ENCODE measurements at places on chromosomes 12 and 14. TPM values are rescaled to one million over a fixed set of nuclear protein-coding genes. Genes with fewer than 3 reads are reported as not detected.

DNA sequence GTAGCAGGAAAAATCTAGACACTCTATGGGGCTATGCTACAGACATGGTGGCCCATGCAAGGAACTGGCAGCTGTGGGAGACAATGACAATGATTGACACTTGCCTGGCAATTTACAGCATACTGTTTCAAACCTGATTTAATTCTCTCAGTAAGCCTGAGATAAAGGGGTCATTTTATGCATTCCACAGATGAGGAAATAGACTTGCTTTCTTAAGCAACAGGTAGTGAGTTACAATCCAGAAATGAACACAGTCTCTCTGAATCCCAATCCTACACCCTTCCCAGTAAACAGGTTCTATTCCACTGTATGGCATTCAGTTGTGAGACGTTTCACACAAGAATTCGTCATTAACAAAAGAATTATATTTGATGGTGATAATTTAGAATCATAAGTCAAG is 15.5 kb upstream of the PCNX1 start:
- DNase-seq, result no peak

- no peak for DNase-seq
These were observed 91.8 kb upstream of the BCL11B start for GRCh38 chr14:99363616-99364290.

GRCh38 chr12:27330846-27331245 is 1.8 kb upstream of the BMAL2 start:
- no peak for DNase-seq

- DNase-seq, result no peak
These were observed 87.7 kb upstream of the CCDC196 start for GRCh38 chr14:66398437-66398836.

DNA sequence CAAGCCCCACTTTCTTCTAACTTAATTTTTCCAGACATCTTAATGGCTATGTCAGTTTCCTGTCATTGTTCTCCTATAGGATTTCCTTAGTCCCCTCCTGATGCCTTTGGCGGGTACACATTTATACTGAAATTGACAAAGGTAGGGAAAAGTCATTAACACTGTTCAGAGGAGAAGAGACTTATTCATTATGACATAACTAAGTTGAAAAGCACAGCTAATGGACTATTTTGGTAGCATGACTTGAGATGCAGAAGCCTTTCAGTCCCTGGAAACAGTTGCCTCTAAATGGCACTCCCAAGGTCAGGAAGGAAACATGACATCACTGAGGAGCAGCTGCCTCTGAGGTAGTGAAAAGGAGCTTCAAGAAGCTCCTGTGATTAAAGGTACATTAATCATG is 317.5 kb upstream of the KITLG start:
- DNase-seq, result no peak

GRCh38 chr14:104895207-104895785 is 29.4 kb upstream of the PLD4 start:
- DNase-seq, result peak; percentile 51

DNA sequence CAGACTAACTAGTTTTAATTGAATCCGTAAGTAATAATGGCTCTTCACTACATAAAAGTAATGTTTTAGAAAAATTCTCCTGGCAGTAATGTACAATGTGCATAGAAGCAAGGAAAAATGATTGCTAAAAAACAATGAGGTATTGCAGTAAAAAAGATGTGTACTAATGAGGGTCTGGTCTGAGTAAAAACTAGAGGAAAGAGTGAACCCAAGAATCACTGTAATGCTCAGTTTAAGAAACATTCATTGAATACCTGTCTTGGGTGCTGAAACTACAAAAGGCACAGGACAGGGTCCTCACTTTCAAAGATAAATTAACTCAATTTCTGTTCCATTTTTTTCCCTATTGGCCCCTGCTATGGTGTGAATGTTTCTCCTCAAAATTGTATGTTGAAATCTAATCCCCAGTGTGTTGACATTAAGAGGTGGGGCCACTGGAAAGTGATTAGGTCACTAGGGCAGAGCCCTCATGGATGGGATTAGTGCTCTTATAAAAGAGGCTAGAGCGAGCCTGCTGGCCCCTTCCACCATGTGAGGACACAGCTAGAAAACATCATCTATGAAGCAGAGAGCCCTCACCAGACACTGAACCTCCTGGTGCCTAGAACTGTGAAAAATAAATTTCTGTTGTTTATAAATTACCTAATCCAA is 51.6 kb downstream of the RPS6KA5 start:
- DNase-seq, result peak; percentile 31

DNA sequence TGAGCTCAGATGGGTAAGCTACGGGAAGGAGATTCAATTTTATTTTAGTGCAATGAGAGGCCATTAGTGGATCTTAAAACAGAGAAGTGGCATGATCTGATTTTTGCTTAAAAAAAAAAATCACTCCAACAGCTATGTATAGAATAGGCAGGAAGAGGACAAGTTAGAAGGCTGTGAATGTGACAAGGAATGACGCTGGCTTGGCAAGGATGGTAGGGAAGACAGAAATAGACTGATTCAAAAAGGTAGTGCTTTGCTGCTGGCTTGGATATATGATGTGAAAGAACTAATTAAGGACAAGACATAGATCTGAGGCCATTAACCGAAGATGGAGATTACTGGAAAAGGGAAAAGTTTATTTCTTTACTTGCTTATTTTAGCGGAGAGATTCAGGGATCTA is 105.2 kb upstream of the GPHB5 start:
- no peak for DNase-seq

GRCh38 chr12:25377469-25378177 is 126.9 kb upstream of the KRAS start:
- DNase-seq, result no peak

DNA sequence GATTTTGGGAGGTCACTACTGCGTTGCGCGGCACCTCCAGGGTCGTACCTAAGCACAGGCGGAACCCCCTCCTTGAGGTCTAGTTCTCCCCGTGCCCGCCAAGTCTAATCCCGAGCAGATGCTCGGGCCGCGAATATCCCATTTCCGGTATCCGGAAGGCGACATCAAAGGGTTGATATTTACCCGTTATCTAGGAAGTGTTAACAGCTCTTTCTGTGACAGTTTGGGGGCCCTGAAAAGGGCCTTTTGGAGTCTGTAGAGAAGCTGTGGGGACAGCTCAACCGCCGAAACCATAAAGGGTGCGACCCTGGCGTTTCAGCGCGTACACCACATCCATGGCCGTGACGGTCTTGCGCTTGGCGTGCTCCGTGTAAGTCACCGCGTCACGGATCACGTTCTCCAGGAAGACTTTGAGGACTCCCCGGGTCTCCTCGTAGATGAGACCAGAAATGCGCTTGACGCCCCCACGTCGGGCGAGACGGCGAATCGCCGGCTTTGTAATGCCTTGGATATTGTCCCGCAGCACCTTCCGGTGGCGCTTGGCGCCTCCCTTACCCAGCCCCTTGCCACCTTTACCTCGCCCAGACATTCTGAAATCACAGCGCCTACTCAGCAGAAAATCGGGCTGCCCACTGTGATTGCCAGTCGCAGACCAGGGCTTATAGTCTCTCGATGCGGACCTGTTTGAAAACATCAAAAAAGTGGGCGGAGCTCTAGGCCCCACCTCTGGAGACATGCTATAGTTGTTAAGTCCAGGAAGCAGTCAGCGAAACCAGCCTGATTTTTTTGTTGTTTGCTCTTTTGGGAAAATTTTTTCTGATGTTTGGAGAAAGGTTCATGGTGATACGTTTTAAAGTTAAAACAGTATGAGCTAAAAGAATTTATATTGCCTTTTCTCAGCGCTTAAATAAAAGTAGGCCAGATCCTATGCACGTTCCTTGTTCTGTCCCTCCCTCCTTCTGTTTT is 32.5 kb downstream of the WBP11 start:
- peak; percentile 89 for DNase-seq

GRCh38 chr12:101441461-101442224 is 33.5 kb upstream of the SPIC start:
- DNase-seq, result no peak

DNA sequence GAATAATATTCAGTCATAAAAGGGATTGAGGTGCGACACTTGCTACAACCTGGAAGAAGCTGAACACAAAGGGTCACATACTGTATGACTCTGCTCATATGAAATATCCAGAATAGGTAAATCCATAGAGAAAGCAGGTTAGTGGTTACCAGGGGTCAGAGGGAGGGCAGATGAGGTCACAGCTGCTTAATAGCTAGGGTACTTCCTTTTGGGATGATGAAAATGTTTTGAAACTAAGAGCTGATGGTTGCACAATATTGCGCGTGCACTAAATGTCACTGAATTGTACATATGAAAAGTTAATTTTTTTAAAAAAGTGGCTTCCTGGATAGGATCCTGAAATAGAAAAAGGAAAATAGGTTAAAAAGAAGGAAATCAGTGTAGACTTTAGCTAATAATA is 23.8 kb downstream of the NEUROD4 start:
- DNase-seq, result no peak

GRCh38 chr12:66693901-66694513 is 15.1 kb upstream of the GRIP1 start:
- DNase-seq, result no peak

DNA sequence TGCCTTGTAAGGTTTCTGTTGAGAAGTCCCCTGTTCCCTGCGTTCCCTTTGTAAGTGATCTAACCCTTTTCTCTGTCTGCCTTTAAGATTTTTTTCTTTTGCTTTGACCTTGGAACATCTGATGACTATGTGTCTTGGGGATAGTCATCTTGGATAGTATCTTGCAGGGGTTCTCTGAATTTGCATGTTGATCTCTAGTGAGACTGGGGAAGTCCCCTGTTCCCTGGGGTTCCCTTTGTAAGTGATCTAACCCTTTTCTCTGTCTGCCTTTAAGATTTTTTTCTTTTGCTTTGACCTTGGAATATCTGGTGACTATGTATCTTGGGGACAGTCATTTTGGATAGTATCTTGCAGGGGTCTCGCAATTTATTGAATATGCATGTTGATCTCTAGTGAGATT is 38.2 kb upstream of the TMX1 start:
- no peak for DNase-seq

GRCh38 chr12:12582193-12582881 is 19.7 kb upstream of the DUSP16 start:
- no peak for DNase-seq

- no peak for DNase-seq
These were observed 830 bp upstream of the LPCAT3 start for GRCh38 chr12:7019043-7019569.

DNA sequence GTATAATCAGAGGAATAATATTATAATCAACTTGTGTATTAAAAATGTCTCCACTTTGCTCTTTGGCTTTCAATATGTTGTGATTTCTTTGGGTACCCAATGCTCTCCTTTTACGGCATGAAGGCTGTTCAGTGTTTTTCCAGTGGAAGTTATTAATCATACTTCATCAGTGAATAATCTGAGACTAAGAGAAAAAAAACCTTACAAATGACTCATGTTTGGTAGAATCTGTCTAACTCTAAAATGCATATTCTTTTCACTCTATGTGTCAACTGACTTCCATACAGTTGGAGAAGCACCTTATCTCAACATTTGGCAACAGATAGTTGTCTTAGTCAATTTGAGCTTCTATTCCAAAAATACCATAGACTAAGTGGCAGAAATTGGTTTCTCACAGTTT is 82.2 kb downstream of the PTPRO start:
- no peak for DNase-seq

DNA sequence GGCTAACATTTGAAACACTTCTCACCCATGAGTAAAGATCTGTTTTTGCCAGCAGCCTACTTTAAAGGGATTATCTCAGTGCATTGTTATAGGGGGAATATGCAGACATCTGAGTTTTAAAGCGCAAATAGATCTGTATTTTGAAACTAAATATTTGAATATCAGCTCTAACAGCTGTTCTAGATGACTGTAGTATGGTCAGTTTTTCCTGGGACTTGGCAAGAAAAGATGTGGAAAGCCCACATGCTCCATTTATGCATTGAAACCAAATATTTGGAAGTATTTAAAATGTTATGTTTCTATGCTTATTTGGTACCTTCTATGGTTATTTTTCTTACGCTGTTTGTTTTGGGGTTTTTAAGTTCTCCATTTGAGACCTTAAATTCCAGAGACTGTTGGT is 41.7 kb downstream of the RIC8B start:
- no peak for DNase-seq

DNA sequence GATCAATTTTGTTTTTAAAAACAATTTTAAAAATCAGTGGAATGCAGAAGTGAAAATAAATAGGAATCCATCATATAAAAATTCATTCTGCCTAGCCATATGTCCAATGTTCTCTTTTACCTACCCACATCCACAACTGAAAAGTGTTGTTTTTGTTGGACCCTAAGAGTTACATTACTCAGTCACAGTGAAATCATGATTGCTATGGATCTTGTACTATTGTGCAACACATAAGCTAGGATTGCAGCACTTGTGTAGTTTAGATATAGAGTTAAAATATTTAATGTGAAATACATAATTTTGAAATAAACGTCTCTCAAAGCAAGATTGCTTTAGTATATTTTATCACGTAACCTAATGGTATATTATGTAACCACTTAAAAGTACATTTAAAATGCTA is 213.3 kb upstream of the CLEC14A start:
- no peak for DNase-seq

DNA sequence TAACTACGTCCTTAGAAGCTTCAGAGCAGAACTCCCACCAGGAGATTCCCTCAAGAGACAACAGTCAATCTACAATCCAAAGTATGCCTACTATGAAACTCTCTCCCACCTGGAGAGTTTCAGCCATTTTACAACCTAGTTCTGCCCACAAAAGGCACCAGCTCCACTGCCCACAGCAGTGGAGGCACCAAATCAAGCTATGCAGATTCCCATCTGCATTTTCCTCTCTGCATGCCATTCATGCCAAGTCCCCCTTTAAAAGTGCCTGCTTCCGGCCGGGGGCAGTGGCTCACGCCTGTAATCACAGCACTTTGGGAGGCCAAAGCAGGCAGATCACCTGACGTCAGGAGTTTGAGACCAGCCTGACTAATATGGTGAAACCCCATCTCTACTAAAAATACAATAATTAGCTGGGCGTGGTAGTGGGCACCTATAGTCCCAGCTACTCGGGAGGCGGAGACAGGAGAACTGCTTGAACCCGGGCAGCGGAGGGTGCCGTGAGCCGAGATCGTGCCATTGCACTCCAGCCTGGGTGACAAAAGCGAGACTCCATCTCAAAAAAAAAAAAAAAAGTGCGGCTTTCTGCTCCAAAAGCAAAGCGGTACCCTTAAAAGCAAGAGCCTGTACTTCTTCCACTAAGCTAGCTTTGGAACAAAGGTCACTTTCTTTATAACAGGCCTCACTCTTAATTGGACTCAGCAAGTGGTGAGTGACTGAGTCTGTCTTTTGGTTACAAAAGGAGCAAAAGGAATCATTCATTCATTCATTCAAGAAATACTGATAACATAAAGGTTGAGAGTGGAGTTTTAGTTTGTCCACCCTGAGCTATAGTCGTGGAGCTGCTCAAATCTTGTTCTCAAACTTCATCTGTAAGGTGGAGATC is 10.1 kb upstream of the DLGAP5 start:
- DNase-seq, result no peak

- DNase-seq, result no peak
These were observed 44.8 kb upstream of the FRS2 start for GRCh38 chr12:69425417-69425816.

- no peak for DNase-seq
These were observed 146.1 kb downstream of the KITLG start for GRCh38 chr12:88433997-88434703.

SRP54 gene
- total RNA-seq, result 28.6 TPM

ZNF410 gene
- 18.5 TPM for total RNA-seq

M6PR gene
- total RNA-seq, result 87.5 TPM

PWP1 gene
- 12.0 TPM for total RNA-seq

SDR9C7 gene
- total RNA-seq, result not detected

LETMD1 gene
- 19.3 TPM for total RNA-seq

SLC5A8 gene
- total RNA-seq, result not detected

LRRK2 gene
- total RNA-seq, result 7.3 TPM

CLEC4D gene
- not detected for total RNA-seq
